Esophagus squamous epithelium (tissue), 5 donors: ENCODE measurements at places on chromosomes 6 and 20.

- no peak for DNase-seq
Measured at GRCh38 chr20:53270792-53271375, 298.7 kb downstream of the TSHZ2 start.

DNA sequence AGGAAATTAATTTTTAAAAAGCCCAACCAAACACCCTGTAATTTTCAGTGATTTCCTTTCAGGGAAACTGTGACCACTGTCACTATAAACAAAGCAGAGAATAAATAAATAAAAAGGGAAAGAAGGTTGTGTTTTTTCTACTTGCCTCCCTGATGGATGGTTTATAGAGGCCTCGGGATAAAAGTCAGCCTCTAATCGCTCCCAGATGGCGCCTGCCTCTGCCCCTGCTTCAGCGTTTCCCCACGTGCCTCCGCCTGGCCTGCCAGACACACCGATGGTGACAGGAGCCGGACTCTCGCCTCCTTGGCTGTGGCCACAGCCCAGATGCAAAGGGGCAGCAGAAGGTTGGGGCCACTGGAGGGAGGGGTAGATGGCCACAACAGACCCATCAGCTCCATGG lies 327.7 kb downstream of the CDC5L start:
- DNase-seq: no peak

- no peak for DNase-seq
Measured at GRCh38 chr6:37695857-37696219, 1.8 kb downstream of the MDGA1 start.

DNA sequence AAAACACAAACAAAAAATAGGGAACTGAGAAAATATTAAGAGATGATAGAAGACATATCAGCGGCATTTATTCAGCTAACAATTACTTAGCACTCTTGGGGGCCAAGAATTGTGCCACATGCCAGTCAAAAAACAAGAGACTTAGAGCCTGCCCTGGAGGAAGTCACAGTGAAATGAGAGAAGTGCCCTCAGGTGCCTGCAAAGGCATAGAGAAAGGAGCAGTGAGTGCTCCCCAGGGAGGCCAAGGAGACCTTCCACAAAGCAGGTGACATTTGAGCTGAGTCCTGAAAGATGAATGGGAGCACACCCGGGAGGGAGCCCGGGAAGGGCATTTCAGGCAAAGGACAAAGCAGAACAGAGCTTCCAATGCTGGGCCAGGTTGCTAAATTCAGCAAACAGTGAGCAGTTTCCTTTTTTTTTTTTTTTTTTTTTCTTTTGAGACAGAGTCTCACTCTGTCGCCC lies 184.7 kb upstream of the JARID2 start:
- DNase-seq: no peak

GRCh38 chr6:28940294-28940857 lies 16.6 kb upstream of the TRIM27 start:
- DNase-seq: no peak

DNA sequence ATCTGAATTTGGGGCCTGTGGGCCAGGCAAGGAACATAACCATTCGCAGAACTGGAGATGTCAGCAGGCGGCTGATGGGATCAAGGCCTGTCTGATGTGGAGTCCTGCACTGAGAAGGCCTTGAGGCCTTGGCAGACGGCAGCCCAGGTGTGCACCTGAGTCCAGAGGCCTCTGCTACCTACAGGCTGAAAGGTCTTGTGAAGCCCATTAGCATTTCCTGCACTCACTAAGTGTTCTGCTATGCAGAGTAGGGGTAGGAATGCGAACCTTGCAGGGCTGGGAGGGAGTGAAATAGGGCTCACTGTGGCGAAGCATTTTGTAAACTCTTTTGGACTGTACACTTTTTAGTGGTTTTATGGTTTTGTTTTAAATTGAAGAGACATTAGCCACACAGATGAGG lies 48.3 kb upstream of the RNF24 start:
- no peak for DNase-seq

- DNase-seq: no peak
Measured at GRCh38 chr6:20202324-20202658, 10.0 kb downstream of the MBOAT1 start.

DNA sequence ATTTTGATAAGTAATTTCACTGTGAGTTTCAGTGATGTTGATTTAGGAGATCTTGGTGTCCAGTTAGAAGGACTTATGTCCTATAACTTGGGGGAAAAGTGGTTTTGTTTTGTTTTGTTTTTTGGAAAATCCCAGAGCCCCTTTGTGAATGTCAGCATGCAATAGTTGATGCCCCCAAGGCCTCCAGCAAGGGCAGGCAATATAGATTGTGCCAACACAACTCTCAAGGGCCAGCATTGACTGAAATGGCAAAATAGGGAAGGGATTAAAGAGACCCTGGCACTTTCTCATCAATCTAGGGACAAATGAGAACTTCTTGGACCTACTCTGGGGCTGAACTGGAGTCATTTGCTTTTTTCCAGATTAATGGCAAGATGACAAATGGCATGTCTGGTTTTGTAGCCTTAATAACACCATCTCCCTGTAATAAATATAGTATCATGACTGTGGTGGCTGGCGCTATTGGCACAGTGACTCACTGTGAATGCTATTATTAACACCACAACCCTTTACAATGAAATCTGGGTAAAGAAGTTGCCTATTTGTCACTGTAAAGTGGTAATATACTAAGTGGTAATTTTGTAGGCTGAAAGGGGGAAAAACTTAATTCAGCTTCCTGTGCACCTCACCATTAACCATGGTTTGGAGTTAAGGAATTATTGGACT lies 51.8 kb downstream of the ABRACL start:
- no peak for DNase-seq

- no peak for DNase-seq
Measured at GRCh38 chr6:16244446-16244845, 6.1 kb downstream of the GMPR start.

- no peak for DNase-seq
Measured at GRCh38 chr20:32007787-32008616, 2.2 kb upstream of the CCM2L start.

DNA sequence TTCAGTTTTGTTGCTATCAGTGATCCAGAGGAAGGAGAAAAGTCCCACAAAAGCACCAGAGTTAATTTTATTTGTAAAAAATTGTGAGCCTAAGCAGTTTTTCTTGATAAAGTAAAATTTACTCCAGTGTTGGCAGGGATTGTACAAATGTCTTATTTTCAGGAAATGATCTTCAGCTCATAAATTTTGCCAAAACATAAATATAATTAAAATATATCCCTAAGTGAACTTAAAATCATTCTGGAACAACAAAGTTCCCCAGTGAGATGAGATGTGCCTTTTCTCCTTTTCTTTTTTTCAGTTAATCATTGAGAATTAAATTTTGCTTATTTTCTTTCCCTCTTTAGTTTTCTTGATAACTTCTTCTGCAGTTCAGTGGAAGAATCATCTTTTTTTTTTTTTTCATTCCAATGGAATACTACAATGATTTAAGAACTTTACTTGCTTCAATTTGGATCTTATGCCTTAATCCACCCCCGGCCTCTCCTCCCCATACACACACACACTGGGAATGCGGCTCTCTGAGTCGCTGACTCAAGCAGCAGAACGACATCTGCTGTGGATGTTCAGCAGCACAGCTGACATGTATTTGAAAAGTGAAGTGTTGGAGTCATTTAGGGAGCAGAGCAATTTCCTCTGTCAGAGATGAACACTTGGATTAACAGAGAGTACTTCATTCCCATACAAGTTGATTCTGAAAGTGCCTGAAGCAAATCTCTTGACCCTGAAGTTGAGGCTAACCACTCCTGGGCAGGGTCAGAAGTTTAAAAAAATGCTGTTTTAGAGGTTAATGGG lies 27.7 kb upstream of the LAMA4 start:
- no peak for DNase-seq

- DNase-seq: no peak
Measured at GRCh38 chr20:42688576-42688975, 501.1 kb downstream of the PTPRT start.

- no peak for DNase-seq
Measured at GRCh38 chr6:139371421-139372203, 2.8 kb downstream of the CITED2 start.

DNA sequence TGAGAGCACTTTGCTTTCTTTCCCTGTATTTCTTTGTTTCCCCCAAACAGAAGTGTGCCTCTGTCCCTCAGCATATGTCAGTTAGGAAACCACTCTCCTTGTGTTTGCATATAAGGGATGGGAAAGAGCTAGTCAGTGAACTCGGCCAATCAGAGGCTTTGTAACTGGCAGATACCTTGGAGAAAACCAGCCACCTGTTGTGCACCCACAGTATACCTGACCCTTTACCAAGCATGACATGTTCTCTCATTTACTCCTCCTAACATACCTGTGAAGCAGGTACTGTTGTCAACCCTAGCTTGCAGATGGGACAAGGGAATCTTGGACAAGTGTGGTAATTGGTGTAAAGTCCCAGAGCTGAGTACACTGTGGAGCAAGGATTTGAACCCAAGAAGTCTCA lies 96.1 kb upstream of the FAM8A1 start:
- DNase-seq: no peak

DNA sequence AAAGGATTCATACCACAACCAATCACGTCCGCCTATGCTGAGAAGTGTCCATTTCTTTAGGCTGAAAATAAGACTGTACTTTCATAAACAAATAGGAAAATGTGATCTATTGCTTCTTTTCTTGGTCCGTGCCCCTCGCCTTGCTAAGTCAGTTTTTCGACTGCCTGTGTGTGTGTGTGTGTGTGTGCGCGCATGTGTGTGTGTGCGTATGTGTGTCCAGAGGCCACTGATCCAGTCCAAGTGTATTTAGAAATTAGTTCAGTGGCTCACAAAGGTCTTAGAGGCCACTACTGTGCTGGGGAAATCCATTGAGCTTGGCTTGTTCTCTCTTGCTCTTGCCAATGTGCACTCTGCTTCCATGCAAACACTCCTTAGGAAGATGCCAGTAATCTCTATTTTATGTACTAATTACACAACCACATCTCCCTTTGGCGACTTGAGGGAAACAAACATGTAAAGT lies 50.5 kb downstream of the SLC22A23 start:
- no peak for DNase-seq

- DNase-seq: no peak
Measured at GRCh38 chr20:48620507-48621375, 207.1 kb downstream of the PREX1 start.

DNA sequence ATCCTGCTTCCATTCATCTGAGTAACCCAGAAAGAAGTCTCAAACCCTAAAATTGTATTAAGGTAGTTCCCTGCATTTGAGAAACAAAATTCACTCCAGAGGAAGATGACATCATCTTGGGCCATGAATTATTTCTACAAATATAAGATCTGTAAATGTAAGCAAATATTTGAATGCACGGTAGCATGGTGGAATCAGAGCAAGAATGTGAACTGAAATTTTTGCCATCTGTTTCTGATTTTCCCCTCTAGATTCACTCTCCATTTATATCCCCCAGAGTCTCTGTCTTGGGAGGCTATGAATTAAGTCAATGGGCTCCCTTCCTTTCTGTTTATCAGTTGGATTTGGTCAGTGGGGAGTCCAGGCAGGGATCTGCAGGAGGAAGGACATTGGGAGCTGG lies 5.8 kb upstream of the MAP3K5 start:
- no peak for DNase-seq

DNA sequence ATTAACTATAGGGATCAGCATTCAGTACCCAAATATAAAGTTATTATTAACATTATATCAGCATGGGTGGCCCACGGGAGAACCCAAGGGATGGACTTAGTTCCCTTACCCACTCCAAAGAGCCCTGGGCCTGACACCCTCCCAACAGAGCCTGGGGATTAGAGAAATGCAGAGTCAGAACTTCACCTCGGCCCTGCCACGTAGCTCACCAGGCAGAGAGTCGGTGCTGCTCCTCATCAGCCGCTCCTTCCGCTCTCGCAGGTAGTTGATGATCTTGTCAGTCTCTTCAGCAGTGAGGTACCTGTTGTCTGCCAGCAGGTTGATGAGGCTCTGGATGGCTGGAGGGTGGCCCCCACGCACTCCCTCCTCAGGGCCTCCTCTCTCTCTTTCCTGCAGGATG lies 26.6 kb downstream of the NCOA5 start:
- DNase-seq: no peak

DNA sequence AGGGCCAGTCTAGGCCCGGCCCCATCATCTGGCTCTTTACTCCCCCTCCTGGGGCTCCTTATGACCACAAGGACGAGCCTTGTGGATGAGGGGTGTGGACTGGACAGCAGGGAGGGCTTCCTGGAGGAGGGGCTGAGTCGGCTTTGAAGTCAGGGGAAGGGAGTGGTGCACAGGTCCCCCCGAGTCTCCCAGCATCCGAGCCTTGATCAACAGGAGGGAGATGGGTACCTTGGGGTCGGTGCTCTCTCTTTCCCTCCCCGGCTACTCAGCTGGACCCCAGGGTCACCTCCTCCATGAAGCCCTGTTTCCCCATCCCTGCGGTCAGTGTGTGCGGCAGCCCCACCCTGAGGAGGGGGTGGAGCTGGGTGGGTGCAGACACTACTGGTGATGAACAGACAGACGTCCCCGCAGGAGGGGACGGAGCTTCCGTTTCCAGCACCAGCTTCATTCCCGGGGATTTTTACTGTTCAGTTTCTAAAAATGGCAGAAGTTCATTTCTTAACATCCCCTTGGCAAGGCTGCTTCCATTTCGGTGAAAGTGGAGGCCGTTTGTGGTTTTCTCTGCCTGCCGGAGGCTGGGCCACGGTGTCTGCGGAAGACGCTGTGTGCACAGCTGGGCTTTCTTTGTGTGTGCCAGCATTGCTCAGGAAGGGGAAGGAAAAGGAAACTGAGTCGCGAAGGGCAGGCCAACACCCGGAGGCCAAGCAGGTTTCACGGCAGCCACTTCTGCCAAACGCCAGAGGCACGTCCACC lies 19.6 kb downstream of the NTSR1 start:
- no peak for DNase-seq

GRCh38 chr6:137181891-137182653 lies 8.6 kb upstream of the IL22RA2 start:
- DNase-seq: no peak
